Ovary (tissue), 10 donors: ENCODE measurements at places on chromosomes 5 and 9. TPM values are rescaled to one million over a fixed set of nuclear protein-coding genes. Genes with fewer than 3 reads are reported as not detected.

RPS23 gene
- 6,535 TPM for polyA plus RNA-seq

ETF1 gene
- 29.3 TPM for polyA plus RNA-seq

ANKRD18A gene
- polyA plus RNA-seq, result 0.06 TPM

NTMT1 gene
- 11.7 TPM for polyA plus RNA-seq

ZFYVE16 gene
- polyA plus RNA-seq, result 17.0 TPM

IGFBPL1 gene
- polyA plus RNA-seq, result not detected

MLANA gene
- polyA plus RNA-seq, result not detected

CNTLN gene
- polyA plus RNA-seq, result 8.4 TPM

GRIA1 gene
- 0.11 TPM for polyA plus RNA-seq

ANKRD31 gene
- polyA plus RNA-seq, result 0.11 TPM

SHOC1 gene
- polyA plus RNA-seq, result 0.15 TPM

RICTOR gene
- 14.0 TPM for polyA plus RNA-seq

ZNF300 gene
- 5.8 TPM for polyA plus RNA-seq
